Mesenchymal stem cell (in vitro differentiated cells and primary cell): ENCODE measurements at places on chromosomes 7 and 10.

- DNase-seq = peak; percentile 70
Measured at GRCh38 chr10:132448248-132448731, 51.3 kb downstream of the PWWP2B start.

GRCh38 chr10:1515121-1515779 is 222.1 kb downstream of the ADARB2 start:
- DNase-seq = no peak

DNA sequence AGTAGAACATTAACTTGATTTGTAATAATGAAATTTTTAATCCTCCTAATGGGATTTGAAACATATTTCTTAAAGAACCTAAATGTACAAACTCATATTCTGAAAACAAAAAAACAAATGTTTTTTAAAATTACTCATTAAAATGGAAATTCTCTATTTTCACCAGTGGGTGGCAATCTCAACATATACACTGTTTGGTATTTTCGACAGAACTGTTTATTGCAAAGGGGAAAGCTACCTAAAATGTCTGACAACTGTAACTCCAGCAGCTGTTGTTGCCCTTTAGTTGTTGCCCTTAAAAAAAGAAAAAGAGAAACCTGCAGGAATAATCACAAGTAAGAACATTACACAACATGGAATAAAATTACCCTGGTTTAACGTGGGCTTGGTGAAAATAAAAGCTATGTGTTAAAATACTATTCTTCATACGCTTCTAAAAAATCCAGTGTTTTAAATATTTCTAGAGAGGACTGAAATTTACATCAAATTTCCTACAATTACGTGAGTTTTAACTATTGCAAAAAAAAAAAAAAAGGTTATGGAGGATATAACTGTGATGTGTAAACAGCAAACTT is 54.5 kb downstream of the COL1A2 start:
- DNase-seq = peak; percentile 52

DNA sequence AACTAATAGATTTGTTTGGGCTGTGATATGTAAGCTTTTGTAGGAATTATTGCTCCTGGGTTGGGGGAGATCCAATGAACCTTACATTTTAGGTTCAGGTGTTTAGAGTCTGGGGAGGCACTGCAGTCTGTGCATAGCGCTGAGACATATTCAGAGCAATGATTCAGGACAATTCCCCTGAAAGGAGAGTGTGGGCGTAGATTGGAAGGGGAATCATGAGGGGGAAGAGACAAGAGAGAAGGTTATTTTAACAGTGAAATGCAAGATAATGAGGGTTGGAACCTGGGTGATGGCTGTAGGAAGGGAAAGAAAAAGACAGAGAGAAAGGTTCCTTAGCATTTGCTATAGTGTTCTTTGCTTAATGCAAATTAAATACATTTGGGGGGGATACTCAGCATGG is 1013.4 kb downstream of the REEP3 start:
- no peak for DNase-seq

- DNase-seq = no peak
Measured at GRCh38 chr7:151122276-151122675, 36.0 kb downstream of the AGAP3 start.

DNA sequence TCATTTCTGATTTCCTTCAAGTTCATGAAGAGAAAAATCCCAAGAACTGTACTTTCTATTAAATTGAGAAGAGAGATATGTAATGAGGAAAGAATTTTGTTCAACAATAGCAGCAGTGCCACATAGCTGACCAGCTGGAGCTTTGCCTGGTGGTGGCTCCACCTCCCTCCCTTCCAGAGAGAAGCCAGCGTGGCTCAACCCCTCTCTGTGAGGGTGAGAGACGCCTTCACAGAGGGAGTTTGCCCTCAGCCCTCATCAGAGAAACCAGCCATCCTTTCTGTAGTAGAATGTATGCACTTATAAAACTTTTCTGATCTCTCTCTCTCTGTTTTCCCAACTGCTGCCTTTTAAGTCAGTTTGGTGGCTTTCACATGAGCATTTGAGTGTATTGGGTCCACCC is 20.5 kb upstream of the COL1A2 start:
- DNase-seq = peak; percentile 88

DNA sequence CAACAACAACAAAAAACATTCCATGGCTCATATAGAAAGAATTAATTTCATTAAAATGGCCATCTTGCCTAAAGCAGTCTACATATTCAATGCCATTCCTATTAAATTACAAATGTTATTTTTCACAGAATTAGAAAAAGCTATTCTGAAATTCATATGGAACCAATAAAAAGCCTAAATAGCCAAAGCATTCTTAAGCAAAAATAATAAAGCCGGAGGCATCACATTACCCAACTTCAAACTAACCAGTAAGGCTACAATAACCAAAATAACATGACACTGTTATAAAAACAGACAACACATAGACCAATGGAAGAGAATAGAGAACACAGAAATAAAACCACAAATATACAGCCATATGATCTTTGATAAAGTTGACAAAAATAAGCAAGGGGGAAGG is 330.4 kb downstream of the KIF20B start:
- DNase-seq = no peak

DNA sequence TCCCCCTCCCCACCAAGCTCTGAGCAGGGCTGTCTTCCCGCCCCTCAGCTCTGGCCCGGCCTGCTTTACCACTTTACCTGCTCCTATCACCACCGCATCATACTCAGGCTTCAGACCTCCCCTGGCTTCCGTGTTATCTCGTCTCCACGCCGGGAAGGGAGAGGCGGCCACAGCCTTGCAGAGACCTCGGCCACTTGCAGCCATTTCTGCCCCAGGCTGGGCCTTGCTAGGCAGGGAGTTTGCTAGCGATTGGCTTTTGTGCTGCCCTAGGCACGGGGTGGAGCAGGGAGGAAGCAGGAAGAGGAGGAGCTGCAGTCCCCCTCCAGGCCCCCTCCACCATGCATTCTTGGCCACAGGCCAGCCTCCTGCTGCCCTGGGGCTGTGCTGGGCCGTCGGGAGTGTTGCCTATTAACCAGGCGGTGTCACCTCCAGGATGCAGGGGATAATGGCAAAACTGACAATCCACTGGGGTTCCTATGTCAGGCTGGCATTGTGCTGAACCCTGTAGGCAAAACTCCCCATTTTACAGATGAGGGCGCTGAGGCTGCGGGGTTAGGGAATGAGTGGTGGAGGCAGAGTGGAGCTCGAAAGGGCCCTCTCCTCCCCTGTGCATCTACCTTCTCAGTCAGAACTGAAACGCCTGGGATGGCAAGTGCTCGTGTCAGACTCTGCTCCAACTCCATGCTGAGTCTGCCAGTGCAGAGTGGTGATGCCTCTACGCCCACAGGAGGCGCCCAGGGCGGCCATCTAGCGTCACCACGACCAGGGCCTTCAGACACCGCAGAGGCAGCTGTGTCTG is at the start of gene PYROXD2:
Gene PYROXD2, minus strand, starts transcription at position 251 of the 799 bp plus-strand sequence. Its CDS starts 47 bp downstream, at position 204.
- DNase-seq = peak; percentile 90

DNA sequence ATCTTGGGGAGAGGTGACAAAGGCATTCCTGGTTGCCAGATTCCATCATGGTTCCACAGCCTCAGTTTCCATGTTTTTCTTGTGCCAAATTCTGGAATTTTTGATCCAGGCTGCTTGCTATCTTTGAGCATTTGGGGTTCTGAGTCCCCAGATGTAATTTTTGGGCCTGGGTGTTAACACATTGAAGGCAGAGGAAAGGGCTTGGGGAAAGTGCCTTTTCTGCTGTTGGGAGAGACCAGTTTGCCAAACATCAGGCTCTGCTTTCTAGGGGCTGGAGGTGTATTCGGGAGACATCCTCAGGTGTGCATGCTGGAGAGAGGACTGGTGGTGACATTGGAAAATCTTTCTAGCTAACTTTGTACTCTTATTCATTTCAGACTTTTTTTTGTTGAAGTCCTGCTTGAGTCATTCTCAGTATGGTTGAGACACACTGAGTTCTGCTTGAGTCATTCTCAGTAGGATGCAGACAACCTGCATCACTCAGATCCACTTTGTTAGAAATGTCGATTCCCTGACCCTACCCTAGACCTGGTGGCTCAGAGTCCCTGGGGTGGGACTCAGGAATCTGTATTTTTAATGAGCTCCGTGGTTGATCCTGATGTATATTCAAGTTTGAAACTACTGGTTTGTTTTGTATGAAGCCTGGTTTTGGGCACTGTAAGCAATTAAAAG is 101.0 kb downstream of the LRMDA start:
- peak; percentile 45 for DNase-seq

DNA sequence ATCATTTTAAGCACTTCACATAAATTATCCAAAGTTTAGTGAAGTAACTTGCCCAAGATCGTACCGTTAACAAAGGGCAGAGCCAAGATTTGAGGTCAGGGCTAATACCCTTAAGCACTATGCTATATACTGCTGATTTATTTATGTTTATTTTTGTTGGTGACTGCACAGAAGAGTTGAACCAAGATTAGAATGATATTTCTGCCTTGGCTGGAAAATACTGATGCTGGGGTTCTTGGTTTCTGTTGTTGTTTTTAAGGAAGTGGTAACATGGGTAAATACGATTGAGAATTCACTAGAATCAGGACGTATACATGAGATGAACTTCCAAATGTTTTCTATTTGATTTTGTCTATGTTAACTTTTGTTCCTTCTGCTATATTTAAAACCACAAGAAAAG is 9.3 kb downstream of the ADD3 start:
- DNase-seq = no peak

GRCh38 chr10:95477175-95477520 is 84.0 kb downstream of the SORBS1 start:
- DNase-seq = no peak

- peak; percentile 53 for DNase-seq
Measured at GRCh38 chr7:151081170-151082101, 827 bp upstream of the FASTK start.

GRCh38 chr10:60973086-60973485 is 29.1 kb upstream of the RHOBTB1 start:
- DNase-seq = no peak

GRCh38 chr7:84813376-84813775 is 373.5 kb downstream of the SEMA3D start:
- no peak for DNase-seq

DNA sequence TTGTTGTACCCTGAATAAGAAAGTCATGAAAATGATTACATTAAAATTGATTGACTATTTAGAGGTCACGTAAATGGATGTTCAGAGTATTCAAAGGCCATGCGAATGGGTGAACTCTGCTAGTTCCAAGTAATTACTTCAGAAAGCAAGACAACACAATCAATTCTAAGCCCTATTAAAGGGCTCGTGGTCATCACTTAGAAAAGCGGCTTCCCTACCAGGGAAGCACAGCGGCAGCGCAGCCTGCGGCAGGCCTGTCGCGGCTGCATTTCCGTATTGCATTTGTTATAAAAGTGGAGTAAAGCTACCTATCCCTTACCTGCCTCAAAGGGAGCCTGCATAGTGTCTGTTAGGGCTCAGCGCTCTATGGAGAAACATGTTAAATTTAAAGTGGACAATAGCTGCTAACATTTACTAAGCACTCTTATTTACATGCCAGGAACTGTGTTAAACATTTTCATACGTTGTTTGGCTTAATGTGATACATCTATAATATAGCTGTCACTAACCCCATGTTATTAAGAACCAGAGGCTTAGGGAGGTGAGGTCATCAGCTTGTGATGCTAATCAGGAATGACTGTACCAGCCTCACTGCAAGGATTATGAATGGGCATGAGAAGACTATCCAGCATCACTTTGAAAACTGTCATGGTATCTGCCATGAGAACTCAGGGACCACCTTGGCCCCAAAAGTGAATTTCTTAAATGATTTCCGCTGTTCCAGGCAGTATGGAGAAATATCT is 187.5 kb downstream of the CELF2 start:
- DNase-seq = peak; percentile 21

DNA sequence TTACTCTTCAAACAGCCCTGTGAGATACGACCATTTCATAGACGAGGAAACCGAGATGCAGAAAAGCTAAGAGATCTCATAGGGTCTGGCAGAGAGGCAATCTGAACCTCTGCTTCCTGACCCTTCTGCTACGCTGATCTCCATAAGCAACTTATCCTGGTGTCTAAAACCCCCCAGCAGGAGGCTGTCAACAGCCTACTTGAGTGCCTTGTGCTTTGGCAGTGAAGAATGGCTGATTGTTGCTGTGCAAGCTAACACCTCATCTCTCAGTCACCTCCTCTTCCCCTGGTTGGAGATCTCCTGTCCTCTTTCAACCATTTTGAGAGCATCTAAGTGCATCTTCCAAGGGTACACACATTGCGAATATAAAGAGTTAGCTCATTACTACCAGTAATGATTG is 86.2 kb downstream of the AOAH start:
- no peak for DNase-seq

- peak; percentile 49 for DNase-seq
Measured at GRCh38 chr7:76260171-76260703, 42.2 kb upstream of the HSPB1 start.
